ENCODE measurements at places on chromosomes 4 and X.
A peak's percentile ranks its signal among the peaks of the same experiment; 100 is the strongest.

DNA sequence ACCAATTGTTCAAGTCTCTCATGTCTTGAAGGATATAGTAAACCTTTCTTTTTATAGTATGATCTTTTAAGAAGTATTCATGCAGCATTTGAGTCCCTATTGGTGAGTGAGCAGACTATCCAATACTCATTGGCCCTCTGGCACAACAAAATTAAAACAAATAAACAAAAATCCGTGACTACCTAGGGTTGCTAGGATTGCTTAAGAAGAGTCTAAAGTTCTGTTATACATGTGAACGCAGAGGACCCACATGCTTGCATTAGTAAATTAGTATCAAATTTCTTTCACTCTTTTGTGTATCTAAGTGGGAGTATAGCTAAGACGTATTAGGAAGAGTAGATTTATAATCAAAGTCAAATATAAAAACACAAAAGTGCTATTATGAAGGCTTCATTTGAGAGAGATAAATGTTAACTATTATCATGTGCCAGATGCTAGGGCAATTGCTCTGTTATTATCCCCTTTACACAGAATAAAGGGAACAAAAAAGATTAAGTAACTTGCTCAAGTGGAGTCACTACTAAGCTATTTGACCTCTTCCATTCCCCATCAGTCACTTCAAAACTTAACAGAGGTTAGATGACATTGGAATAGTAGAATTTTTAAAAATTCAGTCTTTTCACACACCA, 29.2 kb upstream of the LARP1B start:
- DNase-seq = no peak

GRCh38 chrX:74534569-74535038, 79.8 kb downstream of the RLIM start:
- no peak for DNase-seq

- peak; percentile 67 for DNase-seq
Measured at GRCh38 chr4:155758481-155759371, at the start of gene GUCY1B1. GUCY1B1 (plus strand) TSS chr4:155759021; CDS start chr4:155759141, 120 bp downstream.

DNA sequence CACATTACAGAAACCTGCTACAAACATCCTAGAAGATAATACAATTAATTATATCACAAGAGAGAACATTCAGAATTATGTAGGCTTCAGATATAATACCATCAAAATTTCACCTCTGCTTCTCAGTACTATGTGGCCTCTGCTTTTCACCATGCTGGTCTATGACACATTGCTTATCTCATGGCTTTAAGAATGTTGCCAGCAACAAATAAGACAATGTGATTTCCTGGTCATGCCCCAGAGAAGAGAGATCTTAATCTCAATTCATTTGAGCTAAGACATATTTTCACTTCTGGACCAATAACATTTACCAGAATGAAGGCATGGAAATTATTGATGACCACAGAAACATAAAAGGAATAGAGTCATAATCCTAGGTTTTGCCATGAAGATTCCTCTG, 1233.4 kb upstream of the ADGRL3 start:
- DNase-seq = no peak

GRCh38 chr4:11720292-11720691, 291.6 kb upstream of the HS3ST1 start:
- DNase-seq = no peak

GRCh38 chr4:40238700-40239548, 42.1 kb downstream of the RHOH start:
- DNase-seq = peak; percentile 78

DNA sequence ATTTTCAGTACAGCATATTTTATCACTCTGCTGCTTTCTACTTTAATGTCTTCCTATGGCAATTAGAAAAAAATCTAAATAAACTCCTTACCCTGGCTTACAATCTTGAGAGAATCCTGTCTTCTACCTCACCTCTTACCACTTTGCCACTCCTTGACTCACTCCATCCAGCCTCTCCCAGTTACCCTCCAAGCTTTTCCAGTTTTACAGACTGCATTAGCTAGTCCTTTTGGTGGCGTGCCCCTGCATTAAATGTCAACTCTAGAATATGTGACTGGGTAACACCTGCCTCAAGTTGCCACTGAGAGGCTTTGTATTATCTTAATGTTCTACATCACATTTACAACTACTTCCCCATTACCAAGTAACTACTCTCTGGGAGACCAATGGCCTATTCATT, 7.5 kb upstream of the CDKL2 start:
- no peak for DNase-seq
